ENCODE measurements at places on chromosomes 2 and 18. TPM values are rescaled to one million over a fixed set of nuclear protein-coding genes. Genes with fewer than 3 reads are reported as not detected.

- no peak for DNase-seq
Observed at GRCh38 chr2:14231391-14231898, 401.1 kb upstream of the LRATD1 start.

- DNase-seq: no peak
Observed at GRCh38 chr2:11482473-11483035, 16.6 kb upstream of the E2F6 start.

DNA sequence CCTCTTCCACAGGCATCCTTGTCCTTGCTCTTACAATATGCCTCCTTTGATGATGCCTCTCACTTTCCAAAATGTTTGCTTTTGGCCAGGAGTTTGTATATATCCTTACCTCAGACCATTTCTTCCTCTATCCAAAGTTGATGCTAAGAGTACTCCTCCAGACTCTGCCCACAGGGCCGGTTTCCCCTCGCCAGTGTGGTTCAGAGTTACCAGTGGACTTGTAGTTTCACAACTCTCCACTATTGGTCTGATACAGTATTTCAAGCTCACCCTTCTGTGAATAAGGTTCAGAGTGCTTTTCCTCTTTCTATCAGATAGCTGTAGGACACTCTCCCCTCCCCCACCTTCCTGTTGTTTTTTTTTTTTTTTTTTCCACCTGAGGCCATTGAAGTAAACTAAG, 42.2 kb upstream of the LINC00305 start:
- no peak for DNase-seq

- DNase-seq: no peak
Observed at GRCh38 chr18:23136326-23137096, 1.2 kb downstream of the CABLES1 start.

Gene ST6GAL2
- polyA plus RNA-seq: 23.9 TPM

Gene PLEK
- not detected for polyA plus RNA-seq

Gene DPP10
- polyA plus RNA-seq: not detected

Gene CIDEA
- not detected for polyA plus RNA-seq
